GM12878 (cell line): ENCODE measurements at places on chromosomes 1 and 21.

- no peak for DNase-seq
These were observed 13.6 kb downstream of the DIP2A start for GRCh38 chr21:46472246-46472645.

DNA sequence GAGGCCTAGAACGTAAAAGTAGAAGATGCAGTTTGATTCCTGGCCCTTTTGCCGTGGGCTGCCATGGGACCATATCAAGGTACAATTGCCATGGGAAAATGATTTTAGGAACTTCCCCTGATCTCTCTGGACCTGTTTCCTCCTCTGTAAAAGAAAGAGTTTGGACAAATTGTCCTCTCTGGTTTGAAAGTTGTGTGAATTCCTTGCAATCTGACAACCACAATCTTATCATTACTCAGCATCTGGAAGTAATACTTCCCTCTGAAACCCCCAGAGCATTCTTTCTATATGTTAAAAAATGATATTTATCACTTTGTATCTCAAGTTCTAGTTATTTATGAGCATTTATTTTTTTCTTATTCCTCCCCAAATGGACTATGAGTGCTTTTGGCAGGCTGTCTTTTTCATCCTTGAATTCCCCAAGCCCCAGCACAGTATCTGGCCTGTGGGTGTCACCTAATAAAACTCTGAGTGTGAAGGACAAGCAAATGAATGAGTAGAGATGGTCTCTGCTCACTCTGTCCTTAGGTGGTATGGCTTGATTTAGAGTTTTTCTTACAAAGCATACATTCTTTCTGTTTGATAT lies 181.1 kb downstream of the DYRK1A start:
- no peak for DNase-seq

DNA sequence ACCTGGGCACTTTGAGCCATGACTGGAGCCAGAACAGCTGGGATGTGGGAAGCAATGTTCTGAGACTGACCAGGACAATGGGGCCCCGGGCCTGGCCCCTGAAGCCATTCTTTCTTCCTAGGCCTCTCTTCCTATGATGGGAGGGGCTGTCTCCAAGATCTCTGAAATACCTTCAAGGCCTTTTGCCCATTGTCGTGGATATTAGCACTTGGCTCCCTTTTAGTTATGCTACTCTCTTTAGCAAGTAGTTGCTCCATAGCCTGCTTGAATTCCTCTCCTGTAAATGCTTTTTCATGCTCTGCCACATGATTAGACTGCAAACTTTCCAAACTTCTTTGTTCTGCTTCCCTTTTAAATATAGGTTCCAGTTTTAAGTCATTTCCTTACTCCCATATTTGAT lies 262.9 kb upstream of the CACYBP start:
- no peak for DNase-seq

DNA sequence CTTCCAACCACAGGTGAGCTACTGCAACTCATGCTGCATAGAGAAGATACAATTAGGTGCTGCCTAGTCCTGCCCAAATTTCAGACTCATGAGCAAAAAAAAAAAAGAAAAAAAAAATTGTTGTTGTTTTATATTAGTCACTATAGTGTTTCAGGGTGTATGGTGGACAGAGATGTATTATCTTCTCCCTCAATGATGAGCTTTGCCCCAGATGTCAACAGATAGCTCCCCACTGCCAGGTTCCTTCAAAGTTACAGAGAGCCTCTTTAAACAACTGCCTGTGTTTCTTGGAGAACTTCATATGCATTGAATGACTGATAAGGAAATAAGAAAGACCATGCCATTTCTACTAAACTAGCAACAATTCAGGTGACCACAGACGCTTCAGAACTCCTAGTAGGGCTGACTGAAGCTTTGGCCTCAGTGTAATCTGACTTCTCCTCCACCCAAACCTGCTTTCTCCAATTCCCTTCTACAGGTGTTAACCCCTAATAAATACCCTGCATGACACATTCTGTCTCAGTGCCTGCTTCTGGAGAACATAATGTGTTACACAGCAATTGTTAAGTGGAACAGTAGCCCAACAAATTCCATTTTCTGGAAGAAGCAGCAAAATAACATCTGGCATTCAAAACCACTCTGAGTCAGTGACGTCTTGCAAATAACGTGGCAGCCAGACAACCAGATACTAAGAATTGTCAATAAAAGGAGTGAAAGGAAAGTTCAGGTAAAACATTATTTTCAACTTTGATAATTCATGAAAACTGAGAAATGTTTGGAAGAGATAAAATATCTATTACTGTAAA lies 147.7 kb downstream of the CDC42BPA start:
- no peak for DNase-seq

DNA sequence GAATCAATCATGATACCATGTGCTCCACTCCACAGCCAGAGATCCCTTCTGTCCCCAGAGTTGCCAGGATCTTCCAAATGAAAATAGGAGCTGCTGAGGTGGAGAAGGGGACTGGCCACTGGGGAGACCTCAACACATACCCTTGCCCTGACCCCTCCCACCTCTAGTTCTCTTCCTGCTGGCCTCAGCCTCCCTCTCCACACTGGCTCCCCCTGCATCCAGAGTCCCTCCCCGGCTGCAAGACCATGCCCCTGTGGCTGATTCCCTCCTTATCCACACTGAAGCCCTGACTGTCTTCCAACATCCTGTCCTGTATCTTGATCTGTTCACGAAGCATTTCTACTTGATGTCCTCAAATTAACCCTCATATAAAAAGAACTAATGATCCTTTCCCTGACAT lies 21.1 kb upstream of the CDK18 start:
- no peak for DNase-seq

DNA sequence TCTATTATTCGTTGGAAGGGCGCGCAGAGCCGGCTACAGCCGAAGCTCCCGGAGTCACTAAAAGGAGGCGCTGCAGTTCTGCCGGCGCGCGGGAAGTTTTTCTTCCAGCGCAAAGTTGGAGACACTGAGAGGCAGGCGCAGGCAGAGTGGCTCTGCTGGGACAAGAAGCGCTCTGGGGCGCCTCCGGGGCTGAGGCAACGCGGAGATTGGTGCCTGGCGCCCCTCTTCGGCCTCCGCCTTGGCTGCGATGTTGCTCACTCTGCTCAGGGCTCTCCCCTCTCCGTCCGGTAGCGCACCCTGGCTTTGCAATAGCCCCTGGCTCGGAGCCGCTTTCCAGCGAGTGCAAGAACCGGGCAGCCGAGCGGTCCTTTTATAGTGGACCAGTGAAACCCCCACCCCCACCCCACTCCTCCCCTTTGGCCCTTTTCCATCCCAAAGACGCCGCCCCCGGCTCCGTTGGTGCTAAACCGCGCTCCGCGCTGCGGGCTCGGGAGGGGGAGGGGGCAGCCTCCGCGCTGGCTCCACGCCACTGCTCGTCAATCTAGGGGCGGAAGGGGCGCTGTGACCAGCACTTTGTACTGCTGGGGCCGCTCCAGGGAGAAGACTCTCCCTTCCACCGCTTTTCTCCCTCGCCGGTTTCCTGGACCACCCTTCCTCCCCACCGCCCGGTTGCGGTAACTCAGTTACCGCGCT lies at the start of gene ADAMTS1:
Gene ADAMTS1 (minus strand): TSS at position 344 of the 693 bp plus-strand sequence. CDS start 455 bp downstream, outside the sequence.
- no peak for DNase-seq

DNA sequence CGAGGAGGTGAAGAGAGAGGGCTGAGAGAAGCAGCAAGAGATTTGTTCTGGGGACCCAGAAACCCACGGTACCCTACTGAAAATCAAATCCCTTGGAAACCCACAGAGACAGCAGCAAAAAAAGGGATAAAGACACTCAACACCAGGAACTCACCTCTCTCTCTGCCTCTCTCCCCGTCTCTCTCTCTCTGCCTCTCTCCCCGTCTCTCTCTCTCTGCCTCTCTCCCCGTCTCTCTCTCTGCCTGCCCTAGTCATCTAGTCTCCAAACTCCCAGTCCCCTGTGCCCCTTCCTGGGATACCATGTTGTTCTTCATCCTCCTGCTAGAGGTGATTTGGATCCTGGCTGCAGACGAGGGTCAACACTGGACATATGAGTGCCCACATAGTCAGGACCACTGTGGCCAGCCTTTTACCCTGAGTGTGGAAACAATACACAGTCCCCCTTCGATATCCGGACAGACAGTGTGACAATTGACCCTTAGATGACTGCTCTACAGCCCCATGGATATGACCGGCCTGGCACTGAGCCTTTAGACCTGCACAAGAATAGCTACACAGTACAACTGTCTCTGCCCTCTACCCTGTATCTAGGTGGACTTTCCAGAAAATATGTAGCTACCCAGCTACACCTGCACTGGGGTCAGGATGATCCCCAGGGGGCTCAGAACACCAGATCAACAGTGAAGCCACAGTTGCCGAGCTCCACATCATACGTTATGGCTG lies 9.8 kb upstream of the ALDH9A1 start:
- DNase-seq: no peak

- DNase-seq: no peak
These were observed 127.9 kb downstream of the CSMD2 start for GRCh38 chr1:34037109-34037508.

DNA sequence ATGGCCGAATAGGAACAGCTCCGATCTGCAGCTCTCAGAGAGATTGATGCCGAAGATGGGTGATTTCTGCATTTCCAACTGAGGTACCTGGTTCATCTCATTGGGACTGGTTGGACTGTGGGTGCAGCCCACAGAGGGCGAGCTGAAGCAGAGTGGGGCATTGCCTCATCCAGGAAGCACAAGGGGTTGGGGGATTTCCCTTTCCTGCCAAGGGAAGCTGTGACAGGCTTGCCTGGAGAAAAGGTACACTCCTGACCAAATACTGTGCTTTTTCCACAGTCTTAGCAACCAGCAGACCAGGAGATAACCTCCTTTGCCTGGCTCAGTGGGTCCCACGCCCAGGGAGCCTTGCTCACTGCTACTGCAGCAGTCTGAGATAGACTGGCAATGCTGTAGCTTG lies 66.9 kb downstream of the HSD3B1 start:
- DNase-seq: no peak

- no peak for DNase-seq
These were observed 35.9 kb upstream of the RASAL2 start for GRCh38 chr1:178057912-178058534.

- no peak for DNase-seq
These were observed 17.4 kb upstream of the PRDM16 start for GRCh38 chr1:3051270-3052268.

- no peak for DNase-seq
These were observed 54.5 kb upstream of the TTC34 start for GRCh38 chr1:2856066-2856390.

GRCh38 chr1:94851571-94851970 lies 31.4 kb downstream of the SLC44A3 start:
- no peak for DNase-seq

DNA sequence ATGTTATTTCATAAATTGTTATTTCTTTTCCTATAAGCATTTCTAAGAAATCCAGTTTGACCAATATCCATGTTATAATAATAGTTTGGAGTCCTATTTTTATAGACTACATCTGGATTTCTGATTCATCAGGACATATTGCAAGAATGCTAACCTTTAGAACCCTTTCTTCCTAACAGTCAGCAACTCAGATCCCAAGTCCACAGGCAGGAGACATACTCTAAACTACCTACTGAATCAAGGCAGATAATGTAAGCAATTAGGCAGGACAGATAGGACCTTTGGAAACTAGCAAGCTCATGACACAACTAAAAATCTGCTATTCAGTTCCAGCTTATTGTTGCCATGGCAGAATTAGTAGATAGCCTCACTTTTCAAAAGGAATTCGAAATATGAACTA lies 104.1 kb downstream of the DENND1B start:
- DNase-seq: no peak

GRCh38 chr1:112704934-112705627 lies 1.8 kb downstream of the RHOC start:
- DNase-seq: peak; percentile 83

DNA sequence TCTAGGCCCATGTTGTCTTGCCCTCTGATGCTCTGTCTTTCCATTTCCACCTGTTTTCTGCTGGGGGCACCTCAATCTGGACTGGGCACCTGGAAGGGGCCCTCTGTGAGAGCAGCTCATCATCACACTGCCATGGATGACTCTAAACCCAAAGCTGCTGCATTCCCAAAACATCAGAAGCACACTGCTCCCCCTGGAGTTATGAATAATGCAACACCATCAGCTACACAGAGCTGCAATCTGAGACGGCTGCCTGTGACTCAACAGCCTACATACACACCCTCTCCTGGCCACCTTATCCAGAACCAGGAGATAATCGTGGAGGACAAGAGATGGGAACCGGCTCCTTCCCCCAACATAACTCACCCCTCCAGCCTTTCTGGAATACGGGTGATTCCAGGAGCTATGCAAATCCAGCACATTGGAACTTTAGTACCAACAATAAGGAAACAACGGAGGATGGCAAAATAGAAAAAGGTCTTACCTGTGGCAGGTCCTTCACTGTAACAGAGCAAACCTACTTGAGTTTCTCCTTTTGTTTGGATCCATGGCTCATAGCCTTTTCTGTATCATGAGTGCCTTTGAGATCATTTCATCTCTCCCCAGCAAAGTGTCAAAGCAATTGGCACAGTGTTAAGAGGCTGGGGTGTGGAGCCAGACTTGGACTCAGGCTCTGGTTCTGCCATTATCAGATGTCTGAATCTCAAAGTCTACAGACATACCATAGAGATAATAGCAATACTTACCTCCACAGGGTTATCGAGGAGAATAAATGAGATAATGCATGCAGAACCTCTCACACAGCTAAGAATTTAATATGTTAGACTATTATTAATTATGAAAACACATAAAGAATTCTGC lies 29.3 kb downstream of the AK2 start:
- no peak for DNase-seq

GRCh38 chr1:55781003-55781402 lies 565.8 kb upstream of the USP24 start:
- no peak for DNase-seq

GRCh38 chr1:152067150-152067549 lies 21.7 kb downstream of the TCHHL1 start:
- no peak for DNase-seq

DNA sequence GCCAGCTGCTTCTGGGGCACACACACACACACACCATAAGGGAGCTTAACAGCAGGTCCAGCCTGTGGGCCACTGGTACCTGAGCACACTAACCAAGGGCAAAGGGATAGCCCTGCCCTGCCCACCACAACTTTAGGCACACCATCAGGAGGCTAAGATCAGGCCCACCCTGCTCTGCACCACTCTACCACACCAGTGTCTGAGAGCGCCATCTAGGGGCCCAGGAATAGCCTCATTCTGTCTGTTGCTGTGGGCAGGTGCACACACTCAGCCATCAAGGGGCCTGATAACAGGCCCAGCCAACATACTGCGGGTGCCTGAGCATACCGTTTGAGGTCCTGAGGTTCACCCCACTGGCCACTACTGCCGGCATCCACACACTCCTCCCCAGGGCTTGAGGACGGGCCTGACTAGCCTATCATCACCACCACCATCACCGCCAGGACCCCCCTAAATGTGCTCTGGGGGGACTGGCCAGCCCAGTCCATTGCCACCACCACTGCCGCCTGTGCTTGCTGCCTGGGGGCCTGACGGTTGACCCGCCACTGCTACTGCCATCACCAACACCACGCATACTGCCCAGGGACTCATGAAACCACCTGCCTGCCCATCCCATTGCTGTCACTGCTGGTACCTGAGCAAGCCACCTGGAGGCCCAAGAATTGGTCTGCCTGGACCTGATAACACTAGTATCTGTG lies 31.3 kb downstream of the NSL1 start:
- no peak for DNase-seq
